COR-L47 (cell line): ENCODE measurements at places on chromosomes 12 and 14.

DNA sequence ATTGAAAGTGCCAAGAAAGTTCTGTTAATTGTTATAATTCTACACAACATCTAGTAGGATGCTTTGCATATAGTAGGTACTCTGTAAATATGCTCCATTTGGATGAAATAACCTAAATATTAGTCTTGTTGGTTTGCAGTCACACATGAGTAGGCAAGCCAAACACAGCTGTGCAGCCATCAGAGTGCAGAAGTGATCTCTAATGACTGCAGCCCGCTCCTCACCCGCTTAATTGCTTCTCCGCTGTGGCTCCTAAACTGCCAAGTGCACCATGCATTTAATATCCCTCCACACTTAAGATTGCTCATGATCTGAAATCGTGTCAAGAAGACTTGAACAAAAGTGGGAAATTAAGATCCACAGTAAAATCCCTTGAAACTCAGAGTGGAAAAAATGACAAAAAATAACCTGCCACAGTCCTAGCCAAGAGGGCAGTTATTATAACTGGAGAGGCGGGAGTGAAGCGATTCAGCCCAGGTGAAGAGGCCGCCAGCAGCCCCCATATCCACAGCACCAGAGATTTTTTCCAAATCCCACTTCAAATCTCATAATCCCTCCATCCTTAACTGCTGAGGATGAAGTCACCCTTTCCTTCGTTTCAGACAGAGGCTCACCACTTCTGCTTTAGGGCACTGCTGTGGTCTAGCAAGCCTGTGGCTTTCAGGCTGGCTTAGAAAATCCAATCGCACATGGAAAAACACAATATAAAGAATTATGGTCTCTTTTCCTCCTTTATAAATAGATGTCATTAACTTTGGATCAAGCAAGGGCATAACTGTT, 69.5 kb downstream of the TMEM30B start:
- peak; percentile 54 for DNase-seq

DNA sequence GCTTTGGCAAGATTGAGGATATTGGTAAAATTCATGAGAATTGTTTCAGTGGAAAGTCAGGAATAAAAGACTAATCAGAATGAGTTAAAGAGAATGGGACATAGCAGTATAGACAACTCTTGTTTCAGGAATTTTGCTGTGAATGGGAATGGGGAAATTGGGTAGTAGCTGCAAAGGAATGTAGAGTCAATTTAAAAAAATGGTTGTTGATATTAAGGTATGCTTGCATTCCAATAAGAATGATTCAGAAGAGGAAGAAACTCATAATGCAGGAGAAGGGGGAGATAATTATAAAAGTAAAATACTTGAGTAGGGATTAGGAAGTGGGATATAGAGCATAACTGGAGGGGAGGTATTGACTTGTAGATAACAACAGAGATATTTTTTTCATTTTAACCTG, 40.7 kb downstream of the MNAT1 start:
- no peak for DNase-seq

DNA sequence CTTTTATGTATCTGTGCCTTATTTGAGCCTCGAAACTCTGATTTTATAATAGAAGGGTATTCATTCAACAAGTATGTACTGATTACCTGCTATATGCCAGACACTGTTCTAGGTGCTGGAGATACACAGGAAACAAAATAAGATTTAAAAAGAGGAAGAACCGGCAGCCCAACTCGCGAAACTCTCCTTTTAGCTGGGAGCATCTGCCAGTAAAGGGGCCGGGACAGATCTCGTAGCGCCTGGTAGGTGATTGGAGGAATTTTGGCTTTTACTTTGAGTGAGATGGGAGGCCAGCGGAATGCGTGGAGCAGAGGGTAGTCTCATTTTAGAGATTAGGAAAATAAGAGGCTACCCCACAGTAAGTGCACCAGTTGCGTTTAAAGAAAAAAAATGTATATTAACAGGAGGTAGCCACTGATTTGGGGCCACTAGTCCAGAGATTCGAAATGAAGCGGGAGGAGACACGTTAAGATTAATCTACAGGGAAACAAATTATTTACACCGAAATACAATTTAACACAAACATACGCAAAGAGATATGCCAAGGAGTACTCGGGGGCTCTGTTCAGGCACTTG, 520 bp upstream of the MON2 start:
- no peak for DNase-seq

DNA sequence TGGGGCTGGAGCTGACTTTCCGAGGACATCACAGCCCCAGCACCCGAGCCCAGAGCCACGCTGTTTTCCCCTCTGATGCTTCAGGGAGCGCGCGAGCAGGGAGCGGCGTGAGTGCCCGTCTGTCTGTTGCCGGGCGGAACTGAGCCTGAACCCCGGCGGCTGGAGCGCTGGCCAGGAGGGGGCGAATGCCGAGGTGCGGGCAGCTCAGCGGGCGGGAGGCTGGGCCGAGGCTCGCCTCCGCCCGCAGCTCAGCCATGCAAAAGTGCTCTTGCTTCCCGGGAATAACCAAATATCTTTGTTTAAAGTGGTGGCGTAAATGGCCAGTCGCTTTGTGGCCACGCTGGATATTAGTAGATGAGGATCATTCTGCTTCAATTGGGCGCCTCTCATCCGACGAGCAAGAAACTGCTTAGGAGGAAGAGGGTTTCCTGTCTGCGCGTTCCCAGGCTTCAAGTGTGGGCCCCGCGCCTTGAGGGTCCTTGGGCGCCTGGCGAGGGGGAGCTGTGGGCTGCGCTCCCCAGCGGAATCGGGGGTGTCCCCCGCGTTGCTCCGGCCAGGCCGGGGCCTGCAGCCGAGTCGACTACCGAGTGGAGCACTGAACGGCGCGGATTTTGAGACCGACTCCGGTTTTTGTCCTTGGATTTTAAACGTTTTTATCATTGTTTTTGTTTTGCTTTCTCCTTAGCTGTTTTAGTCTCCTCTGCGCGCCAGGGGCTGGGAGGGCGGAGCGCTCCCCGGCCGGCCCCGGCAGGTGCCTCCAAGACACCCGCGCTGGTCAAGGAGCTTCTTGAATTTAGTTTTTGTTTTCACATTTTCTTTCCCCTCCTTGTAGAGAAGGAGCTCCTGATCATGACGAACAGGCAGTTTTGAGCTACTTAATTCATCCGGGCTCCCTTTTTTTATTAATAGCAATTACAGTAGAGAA, 831 bp upstream of the NKX2-1 start:
- peak; percentile 52 for DNase-seq
